ENCODE measurements at places on chromosomes 6 and 20.

GRCh38 chr6:88167352-88167937 lies 1.3 kb upstream of the CNR1 start:
- no peak for DNase-seq

- peak; percentile 68 for DNase-seq
These were observed 23.0 kb upstream of the GTSF1L start for GRCh38 chr20:43749734-43750294.

DNA sequence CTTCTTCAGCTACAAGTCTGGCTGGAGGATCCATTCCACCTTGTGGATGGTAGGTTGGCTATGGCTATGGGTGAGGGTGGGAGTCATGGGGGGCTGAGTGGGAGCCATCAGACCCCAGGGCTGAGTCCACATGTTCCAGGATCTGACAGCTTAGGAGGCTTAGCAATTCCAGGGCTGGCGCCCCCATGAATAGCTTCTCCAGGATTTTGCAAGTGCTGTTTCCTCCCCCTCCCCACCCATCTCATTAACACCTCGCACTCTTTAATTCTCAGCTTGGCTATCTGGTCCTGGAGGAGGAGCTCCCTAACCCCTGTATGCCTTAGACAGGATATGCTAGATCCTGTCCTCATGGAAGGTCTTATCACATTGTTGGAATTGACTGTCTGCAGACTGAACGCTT lies 39.0 kb upstream of the ANGPT4 start:
- no peak for DNase-seq

DNA sequence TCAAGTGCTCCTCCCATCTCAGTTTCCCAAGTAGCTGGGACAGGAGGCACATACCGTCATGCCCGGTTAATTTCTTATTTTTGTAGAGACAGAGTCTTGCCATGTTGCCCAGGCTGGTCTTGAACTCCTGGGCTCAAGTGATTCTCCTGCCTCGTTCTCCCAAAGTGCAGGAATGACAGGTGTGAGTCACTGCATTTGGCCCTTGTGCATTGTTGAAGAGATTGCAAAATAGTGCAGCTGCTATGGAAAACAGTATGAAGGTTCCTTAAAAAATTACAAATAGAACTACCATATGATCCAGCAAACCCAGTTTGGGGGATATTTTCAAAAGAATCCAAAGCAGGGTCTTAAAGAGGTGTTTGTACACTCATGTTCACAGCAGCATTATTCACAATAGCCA lies 69.1 kb downstream of the GJA10 start:
- DNase-seq, result no peak

- DNase-seq, result no peak
These were observed 6.9 kb downstream of the ABCC10 start for GRCh38 chr6:43434001-43434840.

DNA sequence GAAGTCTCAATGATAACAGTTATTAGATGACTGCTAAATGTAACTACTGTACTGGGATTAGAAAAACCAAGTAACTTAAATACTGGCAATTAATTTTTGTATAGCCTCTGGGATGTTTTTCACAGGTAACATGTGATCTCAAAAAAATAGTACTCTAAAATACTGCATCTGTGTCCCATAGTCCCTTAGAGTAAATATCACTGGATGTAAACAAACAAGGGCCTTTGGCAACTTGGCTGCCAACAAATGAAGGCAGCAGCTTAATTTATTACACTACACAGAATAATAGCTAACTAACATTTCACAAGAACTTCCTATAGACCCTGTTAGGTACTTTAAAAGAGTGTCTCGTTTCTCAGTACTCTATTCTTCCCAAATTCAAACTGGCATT lies 14.0 kb downstream of the ARHGAP18 start:
- DNase-seq, result no peak
